ENCODE measurements at places on chromosomes 12 and 14.

DNA sequence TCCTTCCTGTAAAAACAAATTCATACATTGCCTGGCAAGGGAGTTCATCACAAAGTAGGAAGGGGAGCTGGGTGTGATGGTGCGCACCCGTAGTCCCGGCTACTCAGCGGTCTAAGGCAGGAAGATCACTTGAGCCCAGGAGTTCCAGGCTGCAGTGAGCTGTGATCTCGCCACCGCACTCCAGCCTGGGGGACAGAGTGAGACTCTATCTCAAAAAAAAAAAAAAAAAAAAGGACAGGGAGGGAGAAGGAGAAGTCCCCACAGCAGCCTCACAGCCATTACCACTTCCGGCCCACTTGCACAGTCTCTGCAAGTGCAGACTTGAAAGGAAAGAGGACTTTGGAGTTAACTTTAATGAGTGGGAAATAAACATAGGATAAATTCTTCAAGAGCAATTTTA lies 121.0 kb downstream of the FBXL14 start:
- no peak for DNase-seq

DNA sequence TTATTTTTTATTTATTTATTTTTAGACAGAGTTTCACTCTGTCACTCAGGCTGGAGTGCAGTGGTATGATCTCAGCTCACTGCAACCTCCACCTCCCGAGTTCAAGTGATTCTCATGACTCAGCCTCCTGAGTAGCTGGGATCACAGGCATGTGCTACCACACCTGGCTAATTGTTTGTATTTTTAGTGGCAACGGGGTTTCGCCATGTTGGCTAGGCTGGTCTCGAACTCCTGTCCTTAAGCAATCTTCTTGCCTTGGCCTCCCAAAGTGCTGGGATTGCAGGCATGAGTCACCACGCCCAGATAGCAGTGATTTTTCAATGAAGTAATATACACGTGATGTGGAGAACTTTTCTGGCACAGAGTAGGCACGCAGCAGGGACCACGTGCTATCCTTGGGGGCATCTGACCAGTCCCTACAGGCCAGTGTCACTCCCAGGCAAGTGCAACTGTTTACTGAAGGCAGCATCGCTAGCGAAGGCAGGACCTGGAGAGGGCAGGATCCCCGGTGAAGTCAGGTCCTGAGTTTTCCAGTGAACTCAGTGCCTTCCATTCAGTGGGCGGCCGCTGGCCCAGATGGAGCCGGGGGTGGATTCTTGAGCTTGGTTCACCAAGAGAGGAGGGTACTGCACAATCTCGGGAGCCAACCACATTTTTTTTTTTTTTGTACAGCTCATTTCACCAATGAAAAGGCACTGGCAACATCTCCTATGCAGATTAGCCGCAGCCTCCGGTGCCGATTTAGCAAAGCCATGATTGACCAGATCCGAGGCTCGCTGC lies 11.1 kb upstream of the CLMN start:
- DNase-seq: no peak

- peak; percentile 91 for DNase-seq
Observed at GRCh38 chr14:102220031-102220430, 80.3 kb downstream of the WDR20 start.

DNA sequence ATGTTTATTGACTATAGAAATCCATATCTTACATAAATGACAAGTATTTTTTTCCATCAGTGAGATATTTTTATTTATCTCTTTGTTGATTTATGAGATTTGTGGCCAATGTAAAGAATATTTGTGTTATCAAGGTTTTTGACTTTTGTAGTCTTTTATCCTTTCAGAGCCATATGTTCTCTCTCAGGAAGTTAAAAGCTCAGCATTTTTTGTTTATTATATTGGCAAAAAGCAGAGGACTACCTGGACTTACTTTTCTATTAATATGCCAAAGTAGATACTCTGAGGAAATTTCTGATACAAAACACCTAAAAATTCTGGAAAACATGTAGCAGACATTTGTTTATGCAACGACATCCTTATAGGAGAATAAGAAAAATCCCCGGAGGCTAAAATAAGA lies 490.3 kb downstream of the SLC6A15 start:
- DNase-seq: no peak

DNA sequence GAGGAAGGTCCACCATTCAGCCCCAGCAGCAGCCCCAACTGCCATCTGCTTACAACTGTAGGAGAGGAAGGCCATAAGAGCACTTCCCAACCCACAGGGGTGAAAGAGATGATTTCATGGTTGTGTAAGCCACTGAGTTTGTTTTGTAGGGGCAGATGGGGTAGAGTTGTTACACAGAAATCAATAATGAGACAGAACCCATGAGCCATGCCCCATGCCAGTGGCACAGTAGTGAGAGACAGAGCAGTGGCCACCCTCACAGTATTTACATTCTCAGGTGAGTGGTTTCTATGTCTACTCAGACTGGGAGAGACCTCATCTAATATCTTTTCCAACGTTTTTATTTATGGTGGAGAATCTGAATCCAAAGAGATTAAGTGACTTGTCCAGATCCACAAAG lies 68.6 kb downstream of the NUAK1 start:
- DNase-seq: no peak

GRCh38 chr14:34053666-34054065 lies 102.8 kb upstream of the EGLN3 start:
- DNase-seq: no peak

- no peak for DNase-seq
Observed at GRCh38 chr12:80189241-80189640, 89.9 kb downstream of the OTOGL start.

- DNase-seq: no peak
Observed at GRCh38 chr12:28390206-28390605, 199.9 kb downstream of the CCDC91 start.

- no peak for DNase-seq
Observed at GRCh38 chr12:58814036-58814435, 106.3 kb downstream of the LRIG3 start.

- no peak for DNase-seq
Observed at GRCh38 chr12:126355346-126355745, 1290.1 kb downstream of the AACS start.

GRCh38 chr12:3574986-3575385 lies 84.0 kb downstream of the PRMT8 start:
- DNase-seq: no peak

GRCh38 chr14:106605548-106606448 lies 1079.4 kb downstream of the TMEM121 start:
- peak; percentile 81 for DNase-seq

- no peak for DNase-seq
Observed at GRCh38 chr12:109588461-109589239, 15.1 kb downstream of the MVK start.

GRCh38 chr14:76002383-76002782 lies 16.8 kb downstream of the IFT43 start:
- DNase-seq: no peak

GRCh38 chr14:49896966-49897365 lies 4.1 kb downstream of the ARF6 start:
- no peak for DNase-seq

- no peak for DNase-seq
Observed at GRCh38 chr12:33605757-33606156, 166.1 kb upstream of the SYT10 start.

Data from GM20000 (cell line).